Mesothelial cell of epicardium (in vitro differentiated cells): ENCODE measurements at places on chromosomes 4 and X.

GRCh38 chr4:132592850-132593249 is 556.2 kb upstream of the PCDH10 start:
- no peak for DNase-seq

DNA sequence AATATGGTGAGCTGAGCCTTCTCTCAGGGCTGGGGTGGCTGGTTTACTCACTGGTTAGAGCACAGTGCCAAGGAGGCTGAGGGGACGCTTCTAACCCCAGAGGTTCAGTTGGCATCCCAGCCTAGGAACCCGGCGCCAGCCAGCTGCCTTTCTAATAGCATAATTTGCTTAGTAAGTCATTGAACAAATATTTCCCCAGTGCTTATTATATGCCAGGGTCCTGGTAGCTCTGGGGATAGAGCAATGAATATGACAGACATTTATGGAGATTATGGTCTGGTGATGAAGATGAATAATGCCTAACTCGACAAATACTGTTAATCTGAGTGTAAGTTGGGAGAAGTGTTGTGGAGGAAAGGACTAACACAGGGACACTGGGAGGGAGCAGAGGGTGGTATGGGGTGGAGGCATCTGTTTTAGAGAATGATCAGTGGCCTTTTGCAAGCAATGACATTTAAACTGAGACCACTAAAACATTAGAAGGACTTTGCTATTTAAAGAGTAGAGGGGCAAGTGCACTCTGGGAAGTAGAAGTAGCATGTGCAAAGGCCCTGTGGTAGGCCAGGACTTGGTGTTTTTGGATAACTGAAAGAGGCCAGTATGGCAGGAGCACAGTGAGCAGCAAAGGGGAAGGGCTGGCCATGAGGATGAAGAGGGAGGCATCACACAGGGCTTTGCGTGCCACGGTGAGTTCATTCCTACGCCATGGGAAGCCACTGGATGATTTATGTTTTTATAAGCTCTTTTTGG is 71.9 kb downstream of the ATG4A start:
- no peak for DNase-seq

- DNase-seq: no peak
These were observed 251.0 kb upstream of the PPARGC1A start for GRCh38 chr4:24140892-24141291.

DNA sequence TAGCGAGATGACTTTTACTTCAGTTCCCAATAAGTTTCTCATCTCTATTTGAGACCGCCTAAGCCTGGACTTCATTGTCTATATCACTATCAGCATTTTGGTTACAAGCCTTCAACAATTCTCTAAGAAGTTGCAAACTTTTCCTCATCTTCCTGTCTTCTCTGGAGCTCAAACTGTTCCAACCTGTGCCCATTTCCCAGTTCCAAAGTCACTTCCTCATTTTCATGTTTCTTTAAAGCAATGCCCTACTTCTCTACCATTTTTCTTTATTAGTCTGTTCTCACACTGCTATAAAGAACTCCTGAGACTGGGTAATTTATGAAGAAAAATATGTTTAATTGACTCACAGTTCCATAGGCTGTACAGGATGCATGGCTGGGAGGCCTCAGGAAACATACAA is 251.9 kb downstream of the TECRL start:
- no peak for DNase-seq

- no peak for DNase-seq
These were observed 33.1 kb upstream of the ANK2 start for GRCh38 chr4:113016377-113016776.

DNA sequence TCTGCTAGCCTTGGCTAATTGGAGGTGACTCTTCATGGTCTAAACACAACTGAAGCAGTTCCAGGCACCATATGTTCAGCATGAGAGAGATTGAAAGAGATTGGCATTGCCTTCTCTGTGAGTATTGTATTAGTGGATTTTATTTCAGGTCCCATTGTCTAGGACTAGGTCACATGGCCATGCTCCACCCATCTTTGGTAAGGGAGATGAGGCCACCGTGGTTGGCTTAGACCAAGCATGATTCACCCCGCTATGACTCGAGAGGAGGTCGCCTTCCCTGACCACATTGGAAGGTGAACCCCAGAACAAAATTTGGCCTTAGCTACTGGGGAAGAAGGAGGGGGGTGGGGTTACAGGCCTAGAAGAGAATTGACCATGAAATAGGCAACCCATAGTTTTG is 109.9 kb upstream of the BCOR start:
- DNase-seq: no peak

GRCh38 chr4:108473163-108473720 is 147.1 kb upstream of the RPL34 start:
- DNase-seq: no peak

DNA sequence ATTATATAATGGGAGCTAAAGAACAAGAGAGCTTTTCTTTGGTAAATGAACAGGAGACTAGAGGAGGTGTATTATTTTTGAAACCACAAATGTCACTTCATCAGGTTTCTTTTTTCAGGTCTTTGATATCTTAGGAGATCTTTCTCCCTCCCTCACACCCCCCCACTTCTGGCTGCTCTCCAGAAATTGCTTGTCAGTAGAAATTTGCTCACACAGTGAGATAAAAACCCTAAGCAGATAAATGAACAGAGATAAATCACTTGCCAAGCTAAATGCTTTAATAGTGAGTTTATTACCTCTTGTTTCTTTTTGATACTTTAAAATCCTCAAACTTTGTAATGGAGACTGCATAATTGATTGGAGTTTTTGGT is 421.2 kb upstream of the TENM3 start:
- DNase-seq: peak; percentile 66
